NCI-H1694 (cell line): ENCODE measurements at places on chromosomes 5 and 9.

GRCh38 chr5:124343451-124343867 is 403.0 kb downstream of the ZNF608 start:
- DNase-seq, result no peak

- no peak for DNase-seq
Measured at GRCh38 chr9:117757561-117758190, 53.5 kb downstream of the TLR4 start.

- no peak for DNase-seq
Measured at GRCh38 chr5:44637916-44638869, 170.6 kb upstream of the MRPS30 start.

DNA sequence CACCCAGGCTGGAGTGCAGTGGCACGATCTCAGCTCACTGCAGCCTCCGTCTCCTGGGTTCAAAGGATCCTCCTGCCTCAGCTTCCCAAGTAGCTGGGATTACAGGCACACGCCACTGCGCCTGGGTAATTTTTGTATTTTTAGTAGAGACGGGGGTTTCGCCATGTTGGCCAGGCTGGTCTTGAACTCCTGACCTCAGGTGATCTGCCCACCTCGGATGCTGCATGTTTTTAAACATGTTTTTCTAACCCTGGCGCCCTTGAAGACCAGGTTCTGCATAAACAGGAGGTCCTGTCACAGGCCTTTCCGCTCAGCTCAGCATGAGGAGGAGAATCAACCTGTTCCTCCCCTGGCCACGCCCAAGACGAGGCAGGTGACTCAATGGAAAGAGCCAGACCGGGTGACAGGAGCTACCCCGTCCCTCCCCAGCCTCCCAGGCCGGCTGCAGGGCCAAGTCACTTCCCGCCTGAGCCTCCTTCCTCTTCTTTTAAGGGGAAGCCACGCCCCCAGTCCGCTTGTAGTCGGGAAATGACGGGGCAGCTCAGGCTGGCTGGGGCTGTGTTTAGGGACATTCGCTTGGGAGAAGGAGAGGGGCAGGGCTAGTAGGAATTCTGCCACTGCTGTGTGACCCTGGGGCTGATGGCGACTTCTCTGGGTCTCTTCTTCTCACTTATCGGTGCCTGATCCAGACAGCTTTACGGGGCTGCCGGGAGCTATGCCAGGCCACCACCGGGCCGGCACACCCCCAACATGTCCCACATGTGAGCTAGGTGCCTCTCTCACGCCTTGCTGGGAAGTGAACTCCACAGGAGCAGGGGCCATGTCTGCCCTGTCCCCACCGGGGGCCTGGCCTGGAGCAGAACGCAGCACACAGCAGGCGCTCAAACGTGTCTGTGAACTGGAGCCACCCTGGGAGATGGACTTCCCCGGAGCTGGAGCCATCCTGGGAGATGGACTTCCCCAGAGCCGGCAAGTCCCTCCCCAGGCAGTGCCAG is 6.1 kb downstream of the NOTCH1 start:
- DNase-seq, result no peak

DNA sequence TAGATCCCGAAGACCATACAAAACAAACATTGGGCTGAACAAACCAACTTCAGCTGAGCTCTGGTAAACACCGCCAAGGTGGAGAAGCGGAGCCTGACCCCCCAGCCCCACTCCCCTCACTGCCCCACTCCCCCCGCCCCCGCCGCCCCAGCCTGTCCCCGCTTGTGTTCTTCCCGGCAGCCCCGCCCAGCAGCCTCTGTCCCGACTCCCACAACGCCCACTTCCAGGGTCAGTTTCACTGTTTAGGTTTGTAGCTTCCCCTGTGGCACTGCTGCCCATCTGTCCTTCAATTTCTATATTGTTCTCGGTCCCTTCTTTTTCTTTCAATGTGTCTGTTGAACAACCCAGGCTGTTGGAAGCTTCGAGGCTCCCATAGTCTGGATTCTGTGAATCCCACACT is 112.0 kb upstream of the CACNA1B start:
- no peak for DNase-seq

DNA sequence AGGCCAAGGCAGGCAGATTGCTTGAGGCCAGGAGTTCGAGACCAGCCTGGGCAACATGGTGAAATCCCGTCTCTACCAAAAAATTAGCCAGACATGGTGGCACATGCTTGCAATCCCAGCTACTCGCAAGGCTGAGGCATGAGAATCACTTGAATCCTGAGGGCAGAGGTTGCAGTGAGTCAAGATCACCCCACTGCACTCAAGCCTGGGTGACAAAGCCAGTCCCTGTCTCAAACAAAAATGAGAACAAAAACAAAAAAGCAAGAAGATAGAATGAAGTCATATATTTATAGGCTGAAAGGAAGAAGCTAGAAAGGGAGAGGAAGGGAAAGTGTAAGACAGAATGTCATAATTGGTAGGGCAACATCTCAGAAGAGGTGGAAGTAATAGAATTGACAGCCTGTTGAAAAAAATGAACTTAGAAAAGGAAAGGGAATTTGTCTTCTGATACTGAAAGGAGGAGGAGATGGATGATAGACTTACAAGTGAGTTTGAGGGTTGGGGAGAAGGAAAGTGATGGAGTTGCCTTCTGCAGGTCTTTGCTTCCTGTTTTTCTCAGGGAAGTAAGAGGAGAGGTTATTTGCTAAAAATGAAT is 32.2 kb downstream of the CARD6 start:
- DNase-seq, result no peak

DNA sequence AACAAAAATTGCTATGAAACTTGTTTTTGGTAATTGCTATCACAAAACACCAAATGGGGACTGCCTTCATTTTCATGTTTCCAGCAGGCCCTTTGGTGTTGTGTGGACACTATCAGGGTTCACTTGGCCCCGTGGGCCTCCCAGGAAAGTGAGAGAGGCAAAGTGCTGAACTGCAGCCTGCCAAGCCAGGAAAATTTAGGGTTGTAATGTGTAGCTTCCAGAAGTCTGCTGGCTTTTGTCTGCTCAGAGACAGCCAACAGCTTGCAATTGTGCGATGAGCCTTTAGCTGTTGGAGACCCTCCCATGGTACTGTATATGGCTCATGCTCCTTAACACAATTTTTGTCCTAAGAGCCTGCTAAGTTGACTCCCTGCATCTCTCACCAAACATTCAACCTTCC is 105.7 kb upstream of the EQTN start:
- no peak for DNase-seq

DNA sequence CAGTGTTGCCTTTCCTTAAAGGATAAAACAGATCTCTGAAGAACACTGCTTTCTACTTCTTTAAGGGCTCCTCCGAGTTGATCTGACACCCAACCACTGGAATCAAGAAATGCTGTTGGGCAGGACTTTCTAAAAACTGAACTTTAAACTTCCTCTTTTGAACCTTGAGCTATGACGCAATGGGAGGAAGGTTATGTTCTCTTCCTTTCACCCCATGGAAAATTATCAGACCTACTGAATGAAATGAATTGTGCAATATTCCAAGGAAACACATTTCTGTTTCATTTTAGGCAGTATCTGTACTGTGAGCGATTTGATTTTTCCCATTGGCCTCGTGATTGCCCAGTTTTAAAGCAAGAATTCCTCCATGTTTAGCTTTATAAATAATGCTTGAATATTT is 206.0 kb upstream of the PRR16 start:
- no peak for DNase-seq

GRCh38 chr5:88539693-88540365 is 271.2 kb upstream of the TMEM161B start:
- DNase-seq, result no peak

GRCh38 chr5:88930335-88930734 is 47.4 kb upstream of the MEF2C start:
- no peak for DNase-seq

DNA sequence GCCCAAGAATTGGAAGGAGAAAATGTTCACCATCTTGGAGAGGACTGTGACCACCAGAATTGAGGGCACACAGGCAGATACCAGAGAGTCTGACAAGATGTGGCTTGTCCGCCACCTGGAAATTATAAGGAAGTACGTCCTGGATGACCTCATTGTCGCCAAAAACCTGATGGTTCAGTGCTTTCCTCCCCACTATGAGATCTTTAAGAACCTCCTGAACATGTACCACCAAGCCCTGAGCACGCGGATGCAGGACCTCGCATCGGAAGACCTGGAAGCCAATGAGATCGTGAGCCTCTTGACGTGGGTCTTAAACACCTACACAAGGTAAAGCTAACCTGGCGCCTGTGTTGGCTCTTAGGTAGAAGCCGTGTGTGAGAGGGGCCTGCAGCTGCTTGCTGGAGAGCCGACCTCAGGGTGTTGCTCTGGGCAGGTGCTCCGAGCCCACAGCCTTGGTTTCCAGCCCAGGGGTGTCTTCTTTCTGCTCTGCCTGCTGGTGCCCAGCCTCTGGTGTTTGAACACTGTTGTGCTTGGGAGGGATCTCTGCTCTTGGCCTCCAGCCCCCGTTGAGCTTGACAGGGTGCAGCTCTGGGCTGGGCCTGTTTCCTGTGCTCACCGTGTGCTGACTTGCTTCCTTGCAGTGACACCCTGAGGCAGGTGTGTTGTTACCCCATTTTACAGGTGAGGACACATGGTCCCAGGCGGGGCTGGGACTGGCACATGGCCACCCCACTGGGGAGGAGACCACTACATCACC is 10.9 kb downstream of the EXOC3 start:
- no peak for DNase-seq

GRCh38 chr9:124125651-124125977 is 114.0 kb downstream of the LHX2 start:
- DNase-seq, result no peak

GRCh38 chr5:124740991-124741583 is 5.4 kb downstream of the ZNF608 start:
- no peak for DNase-seq

GRCh38 chr9:2758898-2759510 is 41.7 kb downstream of the KCNV2 start:
- no peak for DNase-seq

- peak; percentile 11 for DNase-seq
Measured at GRCh38 chr5:73031839-73032238, 76.0 kb downstream of the FCHO2 start.

DNA sequence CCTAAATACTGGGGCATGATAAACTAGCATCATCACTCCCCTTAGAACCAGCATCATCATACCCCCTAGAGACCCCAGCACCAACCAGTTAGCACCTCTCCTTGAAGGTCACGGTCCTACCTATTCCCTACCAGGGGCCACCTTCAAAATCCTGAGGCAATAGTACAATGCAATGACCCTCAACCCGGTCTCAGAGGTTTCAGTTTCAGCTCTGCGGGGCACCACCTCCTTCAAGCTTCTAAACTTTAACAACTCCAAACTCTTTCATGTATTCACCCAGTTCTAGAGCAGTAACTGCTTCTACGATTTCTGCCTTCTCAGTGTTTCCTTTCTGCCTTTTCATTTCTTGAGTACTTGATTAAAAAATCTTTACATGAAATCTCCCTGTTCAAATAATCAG is 130.1 kb upstream of the EPB41L4A start:
- DNase-seq, result no peak

DNA sequence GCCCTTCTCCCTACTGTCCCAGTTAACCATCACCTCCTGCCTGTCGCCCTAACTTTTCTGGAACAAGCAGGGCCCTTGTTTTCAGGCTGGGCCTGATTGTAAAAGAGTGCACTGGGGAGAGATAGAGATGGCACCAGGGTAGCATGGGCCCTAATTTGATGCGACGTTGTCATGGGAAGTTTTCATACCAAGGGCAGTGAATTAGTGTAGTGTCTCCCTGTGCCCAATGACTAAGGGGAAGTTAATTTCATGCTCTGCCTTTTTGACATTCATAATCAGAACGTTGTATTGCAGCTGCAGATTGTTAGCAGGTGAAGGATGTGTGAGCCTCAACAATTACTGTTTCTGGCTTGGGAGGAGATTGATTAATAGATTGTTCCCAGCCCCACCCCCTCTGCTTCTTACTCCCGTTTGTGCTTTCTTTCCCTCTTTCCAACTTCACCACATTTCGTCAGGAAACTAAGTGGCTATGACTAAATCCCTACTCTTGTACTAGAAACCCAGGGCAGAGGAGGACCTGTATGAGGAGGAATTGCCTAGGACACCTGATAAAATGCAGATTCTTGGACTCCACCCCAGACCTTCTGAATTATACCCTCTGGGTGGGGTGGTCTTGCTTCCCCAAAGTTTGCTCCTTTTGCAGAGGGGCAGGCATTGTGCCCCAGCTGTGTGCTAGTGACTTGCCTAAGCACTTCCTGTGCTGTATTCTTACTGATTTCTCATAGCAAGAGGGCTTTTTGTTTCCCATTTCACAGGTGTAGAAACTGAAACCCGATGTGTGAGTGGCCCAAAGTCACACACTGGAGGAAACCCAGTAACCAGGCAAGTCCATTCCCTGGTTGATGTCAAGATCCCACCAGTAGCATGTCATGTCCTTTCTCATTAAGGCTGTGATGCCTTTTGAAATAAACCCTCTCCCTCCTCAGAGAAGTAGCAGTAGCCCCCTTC is 56.3 kb downstream of the DAB2IP start:
- DNase-seq, result no peak

GRCh38 chr5:40410964-40411635 is 268.6 kb upstream of the PTGER4 start:
- no peak for DNase-seq

DNA sequence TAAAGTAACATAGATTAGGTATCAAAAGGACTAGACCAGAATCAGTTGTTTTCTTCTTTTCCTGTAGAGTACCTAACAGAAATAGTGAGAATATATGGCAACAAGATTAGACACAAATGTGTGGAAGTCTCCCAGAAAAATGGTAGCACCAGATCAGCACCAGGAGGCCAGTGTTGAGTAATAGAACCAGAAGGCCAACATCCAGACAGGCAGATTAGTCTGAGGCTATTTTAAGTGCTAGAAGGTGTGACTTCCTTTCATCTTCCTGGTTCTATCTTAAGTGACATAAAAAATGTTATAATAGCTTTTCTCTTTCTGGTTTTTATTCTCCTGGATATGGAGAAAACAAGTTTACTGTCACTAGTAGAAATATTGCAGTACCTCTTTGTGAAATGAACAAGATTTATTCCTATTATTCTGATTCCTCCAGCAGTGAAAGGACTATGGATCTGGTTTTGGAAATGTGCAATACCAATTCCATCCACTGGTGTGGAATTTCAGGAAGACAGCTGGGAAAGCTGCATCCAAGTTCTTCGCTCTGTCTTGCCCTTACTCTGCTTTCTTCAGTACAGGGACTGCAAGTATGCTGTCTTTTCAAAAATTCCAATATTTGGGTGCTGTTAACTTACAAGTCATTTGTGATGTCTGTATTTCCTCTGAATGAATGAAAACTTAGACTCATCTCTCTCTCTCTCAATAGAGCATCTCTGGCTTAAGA is 39.1 kb downstream of the SHLD3 start:
- DNase-seq, result no peak

DNA sequence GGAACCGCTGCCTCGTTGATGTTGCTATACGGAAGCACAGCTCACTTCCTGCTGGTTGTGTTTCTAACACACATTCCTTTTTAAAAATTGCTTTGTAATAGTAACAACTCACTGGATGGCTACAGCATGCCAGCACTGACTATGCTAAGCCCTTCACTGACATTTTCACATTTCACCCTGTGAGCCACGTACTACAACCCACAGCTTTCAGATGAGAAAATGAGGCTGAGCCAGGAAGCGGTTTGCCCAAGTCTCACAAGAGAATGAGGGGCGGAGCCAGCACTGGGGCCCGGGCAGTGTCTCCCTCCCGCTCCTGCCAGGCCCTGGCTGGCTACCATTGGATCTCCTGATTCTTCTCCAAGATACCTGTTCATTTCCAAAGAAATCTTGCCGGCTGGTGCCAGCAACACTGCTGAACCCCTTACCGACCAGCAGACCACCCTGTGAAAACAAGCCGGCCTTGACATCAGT is 38.3 kb downstream of the FAM78A start:
- no peak for DNase-seq

GRCh38 chr5:15474143-15474719 is 25.7 kb upstream of the FBXL7 start:
- DNase-seq, result no peak
